Stimulated activated CD8-positive, alpha-beta memory T cell treated with anti-CD3 and anti-CD28 coated beads, Interleukin-12 subunit alpha, Interleukin-12 subunit beta, amount 100 ng/mL, for 1 hour (primary cell): ENCODE measurements at places on chromosomes 6 and 20.

- no peak for DNase-seq
These were observed 14.4 kb downstream of the SNPH start for GRCh38 chr20:1280195-1281102.

GRCh38 chr6:1247056-1247455, 64.8 kb upstream of the FOXQ1 start:
- no peak for DNase-seq

DNA sequence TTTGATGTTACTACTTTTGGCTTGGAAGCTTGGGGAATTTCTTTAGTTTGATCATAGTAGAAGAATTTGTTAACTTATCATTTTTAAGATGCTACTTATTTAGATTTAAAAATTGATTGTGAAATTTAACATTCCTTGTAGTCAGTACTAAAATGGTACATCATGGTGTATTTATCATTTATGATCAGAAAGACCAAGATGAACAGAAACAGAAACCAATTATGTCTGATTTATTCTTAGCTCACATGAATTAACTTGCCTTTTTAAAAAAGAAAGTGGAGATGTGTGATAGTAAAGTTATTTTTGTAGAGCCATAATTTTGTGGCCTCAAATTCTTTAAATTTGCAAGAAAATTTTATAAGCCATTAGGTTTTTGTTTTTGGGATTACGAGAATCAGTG, 77.6 kb downstream of the LIN28B start:
- no peak for DNase-seq

DNA sequence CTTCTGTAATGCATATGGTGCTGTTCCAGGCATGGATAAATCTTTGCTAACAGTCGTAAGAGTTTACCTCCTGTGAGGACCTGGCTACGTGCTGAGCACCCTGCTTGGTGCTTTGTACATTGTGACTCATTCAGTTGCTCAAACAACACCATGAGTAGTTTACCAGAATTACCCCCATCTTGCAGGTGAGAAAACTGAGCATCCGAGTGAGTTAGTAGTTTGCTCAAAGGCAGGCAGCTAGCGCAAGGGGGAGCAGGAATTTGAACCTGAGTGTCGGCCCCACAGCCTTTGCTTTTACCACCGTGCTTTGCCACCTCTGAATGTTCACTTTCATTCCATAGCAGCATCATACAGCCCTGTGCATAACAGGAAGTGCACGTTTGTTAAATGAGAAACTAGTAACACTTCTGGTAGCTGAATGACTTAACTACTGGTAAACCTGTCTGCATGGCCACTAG, 121.9 kb downstream of the MTHFD1L start:
- DNase-seq, result no peak

DNA sequence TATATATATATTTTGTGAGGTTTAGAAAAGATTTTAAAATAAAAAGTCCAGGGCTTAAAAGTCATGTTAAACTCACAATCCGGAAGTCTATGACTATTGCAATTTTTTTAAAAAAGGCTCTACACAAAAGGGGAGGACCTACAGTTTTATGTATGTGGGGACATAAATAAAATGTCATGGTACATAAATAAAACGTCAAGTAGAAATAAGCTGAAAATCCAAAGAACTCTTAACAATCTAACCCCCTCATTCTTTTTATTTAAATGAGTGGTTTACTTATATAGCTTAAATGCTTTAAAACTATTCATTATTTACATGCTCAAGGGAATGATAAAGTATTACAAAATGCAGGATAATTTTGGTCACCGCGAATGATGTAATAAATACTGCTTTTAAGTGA, 36.2 kb downstream of the STX7 start:
- DNase-seq, result no peak

DNA sequence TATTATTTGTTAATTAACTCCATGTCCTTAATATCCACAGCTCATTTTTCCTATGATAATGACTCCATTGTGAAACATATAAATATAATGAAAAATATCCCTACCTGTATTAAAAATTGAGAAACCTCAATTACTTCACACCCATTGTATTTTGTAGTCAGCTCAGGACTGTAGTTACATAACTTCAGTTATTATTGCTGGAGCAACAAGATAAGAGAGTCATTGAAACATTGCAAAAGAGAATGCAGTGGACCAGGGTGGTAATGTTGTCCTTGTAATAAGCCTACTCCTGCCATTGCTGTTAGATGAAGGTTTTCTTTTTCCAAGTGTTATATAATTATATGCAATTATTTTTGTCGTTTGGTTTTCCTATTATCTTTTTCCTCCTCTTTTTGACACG, 184.4 kb downstream of the PRL start:
- no peak for DNase-seq

DNA sequence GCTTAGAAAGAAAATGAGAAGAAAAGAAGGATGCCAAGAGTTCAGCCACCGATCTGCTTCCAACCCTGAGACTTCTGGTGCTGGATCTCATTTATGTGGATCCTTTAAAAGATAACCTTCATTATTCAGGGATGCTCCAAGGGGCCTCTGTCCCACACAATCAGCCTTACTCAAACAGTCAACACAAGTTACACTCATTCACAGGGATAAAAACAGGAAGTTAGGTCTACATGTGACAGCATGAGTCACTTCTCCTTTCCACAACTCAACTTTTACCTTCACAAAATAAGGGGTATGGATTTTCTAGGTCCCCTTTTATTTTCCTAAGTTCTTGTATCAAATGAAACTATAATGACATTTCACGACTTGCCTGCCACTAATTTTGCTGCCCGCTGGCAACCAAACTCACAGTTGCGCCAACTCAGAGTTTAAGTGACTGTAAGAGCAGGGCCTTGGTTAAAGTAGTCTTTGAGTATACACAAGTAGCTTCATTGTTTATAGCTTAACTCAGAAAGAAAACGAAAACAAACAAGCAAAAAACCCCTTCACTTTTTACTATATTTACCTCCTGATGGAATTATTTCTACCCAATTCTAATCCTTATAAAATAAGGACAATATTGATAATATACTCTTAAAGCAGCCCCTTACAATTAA, 278.8 kb upstream of the RUNX2 start:
- no peak for DNase-seq

DNA sequence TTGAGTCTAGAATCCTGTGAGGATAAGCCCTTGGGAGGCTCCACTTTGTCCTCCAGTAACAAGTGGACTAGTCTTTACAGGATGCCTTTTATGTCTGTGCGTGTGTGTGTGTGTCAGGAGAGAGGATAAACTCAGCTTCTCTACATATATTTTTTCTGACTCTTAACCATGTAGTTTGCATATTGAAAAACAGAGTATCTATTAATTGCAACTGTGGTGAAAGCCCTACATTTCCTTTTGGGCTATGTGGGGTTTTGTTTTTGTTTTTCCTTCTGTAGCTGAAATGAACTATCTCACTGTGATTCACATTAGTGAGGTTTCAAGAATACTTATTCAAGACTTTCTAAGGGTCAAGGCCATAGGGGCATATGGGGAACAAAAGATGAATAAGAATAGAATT, 17.7 kb downstream of the TPBG start:
- DNase-seq, result no peak

- no peak for DNase-seq
These were observed 298.2 kb downstream of the UBE3D start for GRCh38 chr6:82767447-82767846.

DNA sequence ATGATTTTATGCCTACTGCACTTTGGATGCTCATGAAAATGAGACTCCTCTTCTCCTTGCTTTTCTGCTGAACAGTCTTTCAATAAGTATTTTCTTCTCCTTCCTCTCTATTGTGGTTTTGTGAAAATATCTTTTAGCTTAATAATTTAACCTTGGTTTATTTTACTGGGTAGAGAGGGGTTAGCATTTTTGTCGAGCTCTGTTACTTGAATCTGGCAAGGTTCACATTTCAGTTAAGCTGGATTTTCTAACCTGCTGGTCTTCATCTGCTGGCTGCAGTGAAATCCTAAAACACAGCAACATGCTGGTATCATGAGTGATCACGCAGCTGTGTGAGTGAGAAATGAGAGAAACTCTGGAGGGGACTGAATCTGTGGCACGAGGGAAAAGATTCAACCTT, 222.7 kb upstream of the NOX3 start:
- DNase-seq, result no peak

GRCh38 chr6:37943436-37944058, 124.0 kb downstream of the ZFAND3 start:
- no peak for DNase-seq

- DNase-seq, result no peak
These were observed 3.5 kb downstream of the ENPP3 start for GRCh38 chr6:131640576-131640975.

DNA sequence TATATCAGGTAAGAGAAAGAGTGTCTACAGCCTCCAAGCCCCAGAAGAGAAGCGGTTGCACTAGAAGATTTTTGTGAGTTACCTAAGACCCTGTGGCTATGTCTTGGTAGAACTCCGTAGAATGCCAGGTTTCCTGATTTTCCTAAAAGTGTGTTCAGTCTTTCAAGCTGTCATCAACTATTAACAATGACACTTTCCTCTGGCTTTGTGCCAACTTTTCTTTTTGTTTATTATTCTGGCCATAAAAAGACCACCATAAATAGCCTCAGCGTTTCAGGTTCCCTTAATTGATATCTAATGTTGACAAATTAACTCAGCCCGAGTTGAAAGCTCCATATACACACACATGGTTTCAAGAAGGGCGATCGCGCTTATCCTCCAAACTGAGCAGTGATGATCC, 1.2 kb downstream of the PAK5 start:
- DNase-seq, result no peak

DNA sequence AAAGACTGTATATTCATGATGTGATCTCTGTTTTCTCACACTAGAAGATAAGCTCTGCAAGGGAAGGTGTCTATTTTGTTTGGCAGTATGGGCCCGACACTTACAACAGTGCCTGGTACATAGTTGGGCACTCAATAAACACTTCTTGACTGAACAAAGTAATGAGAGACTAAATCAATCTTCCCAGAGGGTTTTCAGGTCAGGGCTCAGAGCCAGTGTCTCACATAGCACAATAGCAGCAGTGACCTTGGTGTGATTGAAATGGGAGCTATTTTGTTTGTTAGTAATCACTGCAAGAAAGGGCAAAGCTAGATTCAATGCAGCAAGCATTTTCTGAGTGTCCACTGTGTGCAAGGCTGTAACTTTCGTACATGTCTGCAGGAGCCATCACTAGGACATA, 26.4 kb upstream of the GCM1 start:
- DNase-seq, result no peak

DNA sequence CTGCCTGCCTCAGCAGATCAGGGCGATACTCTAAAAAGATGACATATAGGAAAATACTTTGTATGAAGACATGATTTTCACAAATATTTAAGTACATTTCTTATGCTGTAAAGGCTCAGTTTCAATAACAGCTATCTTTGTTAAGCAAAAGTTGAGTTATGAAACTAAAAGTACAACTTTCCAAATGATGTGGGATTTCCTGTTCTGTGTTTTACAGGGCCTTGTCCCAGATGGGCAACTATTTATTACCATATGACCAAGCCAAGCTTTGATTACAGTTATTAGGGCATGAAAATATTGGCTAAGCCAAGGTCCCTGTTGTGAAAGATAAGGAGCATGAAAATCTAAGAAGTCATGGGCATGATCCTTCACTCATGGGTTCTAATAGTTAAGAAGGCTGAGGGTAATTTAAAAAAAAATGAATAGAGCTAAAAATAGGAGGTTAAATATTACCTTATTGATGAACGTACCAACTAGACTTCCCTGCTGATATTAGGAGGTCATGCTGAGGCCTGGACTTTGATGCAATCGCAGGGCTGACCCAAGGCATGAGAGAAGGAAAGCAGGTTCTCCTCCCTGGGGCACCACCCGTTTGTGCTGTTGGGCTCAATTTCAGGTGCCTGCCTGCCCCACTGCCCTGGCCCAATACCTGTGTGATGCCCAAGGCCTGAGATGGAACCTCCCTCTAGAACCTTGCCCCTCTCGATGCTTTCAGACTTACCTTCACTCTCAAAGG, 294.4 kb upstream of the PRDM1 start:
- no peak for DNase-seq

- peak; percentile 3 for DNase-seq
These were observed at the start of gene MOCS1 for GRCh38 chr6:39934131-39934757. Gene MOCS1, minus strand, starts transcription at chr6:39934462. Its CDS starts 45 bp downstream, at chr6:39934417.

- no peak for DNase-seq
These were observed 816.7 kb upstream of the FLRT3 start for GRCh38 chr20:15154070-15154469.

DNA sequence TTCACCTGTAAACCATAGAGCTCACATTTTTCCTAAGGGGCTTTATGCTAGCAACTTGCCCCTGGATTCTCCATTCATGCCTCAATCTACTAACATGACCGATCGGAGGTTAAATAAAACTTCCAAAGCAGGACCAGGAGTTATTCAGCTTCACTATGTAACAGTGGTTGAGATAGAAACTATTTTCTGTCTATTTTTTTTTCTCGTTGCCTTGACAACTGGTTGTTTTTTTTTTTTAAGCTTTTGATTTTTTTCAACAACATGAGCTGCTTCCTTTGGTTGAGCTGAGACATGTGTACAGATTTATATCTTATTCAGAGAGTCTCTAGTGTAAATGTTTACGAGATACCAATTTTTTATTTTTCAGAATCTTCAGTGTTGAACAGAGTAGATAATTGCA, 85.7 kb downstream of the SHLD1 start:
- DNase-seq, result no peak

DNA sequence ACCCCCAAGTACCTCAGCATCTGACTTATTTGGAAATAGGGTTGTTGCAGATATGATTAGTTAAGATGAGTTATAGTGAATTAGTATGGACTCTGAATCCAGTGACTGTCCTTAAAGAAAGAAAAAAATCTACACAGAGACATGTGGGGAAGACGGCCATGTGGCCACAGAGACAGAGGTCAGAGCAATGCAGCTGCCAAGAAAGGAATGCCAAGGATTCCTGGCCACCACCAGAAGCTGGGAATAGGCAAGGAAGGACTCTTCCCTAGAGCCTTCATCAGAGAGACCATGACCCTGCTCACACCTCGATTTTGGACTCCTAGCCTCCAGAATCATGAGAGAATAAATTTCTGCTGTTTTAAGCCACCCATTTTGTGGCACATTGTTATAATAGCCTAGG, 81.8 kb downstream of the FYN start:
- DNase-seq, result no peak
